ENCODE measurements at places on chromosomes 7 and 10.
A peak's percentile ranks its signal among the peaks of the same experiment; 100 is the strongest.

GRCh38 chr10:62710182-62710581 lies 94.3 kb upstream of the ADO start:
- no peak for DNase-seq

DNA sequence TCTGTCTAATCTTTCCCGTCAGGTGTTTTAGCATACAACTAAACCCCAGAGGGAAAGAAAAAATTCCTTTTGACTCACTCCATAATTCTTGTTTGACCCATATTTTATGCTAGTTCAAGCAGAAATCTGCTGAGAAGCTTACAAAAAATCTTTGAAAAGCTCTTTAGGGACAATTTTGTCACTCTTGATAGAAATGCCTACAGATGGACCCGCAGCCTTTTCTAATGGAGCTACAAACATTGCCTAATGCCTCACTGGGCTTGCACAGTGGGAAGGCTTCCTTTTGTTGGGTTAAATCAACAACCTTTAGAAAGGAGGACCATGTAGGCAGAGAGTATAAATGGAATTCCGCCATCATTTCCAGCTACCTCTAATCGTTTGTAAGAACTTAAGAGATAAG lies 344.5 kb downstream of the PCLO start:
- no peak for DNase-seq

DNA sequence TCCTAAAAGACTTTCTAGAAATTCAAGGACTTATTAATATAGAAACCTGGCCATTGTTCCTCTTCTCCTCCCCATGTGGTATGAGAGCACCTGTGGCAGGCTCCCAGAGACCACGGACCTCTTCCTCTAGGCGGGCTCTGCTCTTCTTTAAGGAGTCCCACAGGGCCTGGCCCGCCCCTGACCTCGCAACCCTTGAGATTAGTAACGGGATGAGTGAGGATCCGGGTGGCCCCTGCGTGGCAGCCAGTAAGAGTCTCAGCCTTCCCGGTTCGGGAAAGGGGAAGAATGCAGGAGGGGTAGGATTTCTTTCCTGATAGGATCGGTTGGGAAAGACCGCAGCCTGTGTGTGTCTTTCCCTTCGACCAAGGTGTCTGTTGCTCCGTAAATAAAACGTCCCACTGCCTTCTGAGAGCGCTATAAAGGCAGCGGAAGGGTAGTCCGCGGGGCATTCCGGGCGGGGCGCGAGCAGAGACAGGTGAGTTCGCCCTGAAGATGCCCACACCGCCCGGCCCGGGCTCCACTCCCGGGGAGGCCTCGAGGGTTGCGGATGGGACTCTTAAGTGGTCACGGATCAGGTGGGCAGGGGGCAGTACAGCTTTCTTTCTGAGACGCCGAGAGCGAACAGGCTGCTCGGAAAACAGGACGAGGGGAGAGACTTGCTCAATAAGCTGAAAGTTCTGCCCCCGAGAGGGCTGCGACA lies at the start of gene SLC26A4:
SLC26A4 (plus strand) TSS at position 448 of the 700 bp plus-strand sequence. CDS start 814 bp downstream, outside the sequence.
- DNase-seq, result no peak

GRCh38 chr10:52774600-52775106 lies 2.1 kb upstream of the MBL2 start:
- DNase-seq, result no peak

DNA sequence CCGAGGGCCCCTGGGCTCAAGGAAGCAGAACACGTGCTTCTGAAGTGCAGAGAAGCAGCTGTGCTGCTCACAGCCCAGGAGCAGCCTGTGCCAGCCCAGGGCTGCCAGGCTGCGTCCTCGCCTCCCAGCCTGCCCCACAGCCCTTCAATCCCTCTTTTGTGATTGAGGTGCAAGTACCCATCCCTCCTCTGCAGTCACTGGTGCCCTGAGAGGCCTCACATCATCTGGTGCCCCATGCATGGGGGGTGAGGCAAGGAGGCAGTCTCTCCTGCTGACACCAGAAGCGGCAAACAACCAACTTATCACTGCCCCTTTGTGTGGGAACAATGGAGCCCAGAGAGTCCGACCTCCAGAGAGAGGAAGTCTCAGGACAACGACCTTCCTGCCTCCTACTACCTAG lies 49.8 kb upstream of the FGFR2 start:
- DNase-seq, result no peak

DNA sequence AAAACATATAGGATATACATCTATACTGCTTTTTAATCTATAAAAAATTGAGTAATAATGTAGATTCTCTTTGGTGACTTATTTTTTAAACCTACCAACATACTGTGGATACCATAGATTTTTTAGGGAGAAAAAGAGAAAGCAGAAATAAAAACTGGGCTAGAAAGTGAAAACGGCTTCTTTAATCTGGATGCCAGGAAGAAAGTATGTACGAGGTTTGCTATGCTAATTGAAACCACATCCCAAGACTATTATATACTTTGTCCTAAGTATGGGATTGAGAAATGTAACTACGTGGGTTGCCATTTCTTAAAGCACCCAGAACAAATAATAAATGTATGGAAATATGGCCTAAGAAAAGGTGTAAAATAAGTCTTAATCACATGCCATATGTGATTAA lies 129.0 kb upstream of the NFE2L3 start:
- no peak for DNase-seq

GRCh38 chr7:37247861-37248260 lies 200.8 kb downstream of the ELMO1 start:
- peak; percentile 16 for DNase-seq

- DNase-seq, result no peak
Measured at GRCh38 chr7:42156967-42157721, 79.9 kb downstream of the GLI3 start.

GRCh38 chr7:157547102-157547501 lies 210.3 kb downstream of the DNAJB6 start:
- DNase-seq, result no peak

- DNase-seq, result no peak
Measured at GRCh38 chr10:72850861-72851260, 42.7 kb upstream of the OIT3 start.

- DNase-seq, result no peak
Measured at GRCh38 chr7:38262545-38262944, 10.9 kb downstream of the TARP start.

- DNase-seq, result no peak
Measured at GRCh38 chr10:77721815-77722214, 84.2 kb upstream of the KCNMA1 start.

- DNase-seq, result no peak
Measured at GRCh38 chr7:274266-274665, 15.7 kb upstream of the FOXL3 start.

GRCh38 chr10:102511583-102512274 lies 8.0 kb downstream of the SUFU start:
- DNase-seq, result no peak

GRCh38 chr7:111067251-111067650 lies 23.7 kb upstream of the LRRN3 start:
- DNase-seq, result no peak

DNA sequence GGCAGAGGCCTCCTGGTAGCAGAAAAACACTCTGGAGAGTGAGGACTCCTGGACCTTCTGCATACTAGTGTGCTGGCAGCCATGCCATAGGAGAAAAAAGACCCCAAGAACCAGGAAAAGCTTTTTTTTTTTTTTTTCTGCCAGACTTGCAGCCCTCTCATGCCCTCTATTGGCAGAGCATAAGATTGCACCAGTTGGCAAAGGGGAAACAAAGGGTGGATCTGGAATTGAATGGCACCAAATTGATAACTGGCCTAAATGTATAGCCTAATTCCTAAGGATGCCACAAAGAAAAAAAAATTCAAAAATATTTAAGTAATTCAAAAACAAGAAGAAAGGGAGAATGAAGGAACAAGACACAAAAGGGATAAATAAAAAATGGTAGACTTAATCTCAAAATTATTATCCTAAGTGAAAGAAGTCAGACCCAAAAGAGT lies 112.5 kb upstream of the GHITM start:
- no peak for DNase-seq

GRCh38 chr7:146119002-146119401 lies 2.4 kb downstream of the CNTNAP2 start:
- DNase-seq, result no peak

DNA sequence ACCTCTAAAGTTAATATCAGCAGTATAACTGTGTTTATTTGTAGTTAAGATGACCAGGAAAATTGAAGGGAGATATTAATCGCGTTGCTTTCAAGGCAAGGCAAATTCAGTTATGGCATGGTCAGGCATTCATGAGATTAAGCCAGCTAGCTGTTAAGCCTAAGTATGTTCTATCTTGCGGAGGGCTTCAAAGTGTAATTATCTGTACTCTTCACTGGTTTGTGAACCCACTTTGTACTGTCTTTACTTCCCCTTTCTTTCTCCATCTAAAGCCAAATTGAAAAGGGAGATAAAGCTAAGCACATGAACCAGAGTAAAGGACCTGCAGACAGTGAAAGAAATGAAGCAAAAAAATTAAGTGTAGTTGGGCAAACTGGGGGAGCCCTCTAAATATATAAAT lies 483.1 kb upstream of the NRP1 start:
- DNase-seq, result no peak

- DNase-seq, result no peak
Measured at GRCh38 chr7:158819571-158820203, 9.6 kb downstream of the ESYT2 start.

DNA sequence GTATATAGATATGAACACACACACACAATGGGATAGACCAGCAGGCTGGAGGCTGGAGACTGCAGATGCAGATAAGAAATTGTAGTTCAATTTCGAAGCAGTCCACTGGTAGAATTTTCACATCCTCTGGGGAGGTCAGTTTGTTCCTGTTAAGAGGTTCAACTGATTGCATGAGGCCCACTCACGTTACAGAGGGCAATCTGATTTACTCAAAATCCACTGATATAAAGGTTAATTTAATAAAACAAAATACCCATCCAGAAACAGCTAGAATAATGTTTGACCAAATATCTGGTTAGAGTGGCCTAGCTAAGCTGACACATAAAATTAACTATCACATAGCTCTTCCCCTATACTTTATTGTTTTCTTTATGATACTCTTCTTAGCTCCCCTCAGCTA lies 162.9 kb upstream of the SMIM30 start:
- no peak for DNase-seq

GRCh38 chr10:119497243-119497642 lies 45.3 kb downstream of the RGS10 start:
- DNase-seq, result no peak

GRCh38 chr10:4671451-4672145 lies 154.4 kb upstream of the AKR1E2 start:
- DNase-seq, result peak; percentile 33

DNA sequence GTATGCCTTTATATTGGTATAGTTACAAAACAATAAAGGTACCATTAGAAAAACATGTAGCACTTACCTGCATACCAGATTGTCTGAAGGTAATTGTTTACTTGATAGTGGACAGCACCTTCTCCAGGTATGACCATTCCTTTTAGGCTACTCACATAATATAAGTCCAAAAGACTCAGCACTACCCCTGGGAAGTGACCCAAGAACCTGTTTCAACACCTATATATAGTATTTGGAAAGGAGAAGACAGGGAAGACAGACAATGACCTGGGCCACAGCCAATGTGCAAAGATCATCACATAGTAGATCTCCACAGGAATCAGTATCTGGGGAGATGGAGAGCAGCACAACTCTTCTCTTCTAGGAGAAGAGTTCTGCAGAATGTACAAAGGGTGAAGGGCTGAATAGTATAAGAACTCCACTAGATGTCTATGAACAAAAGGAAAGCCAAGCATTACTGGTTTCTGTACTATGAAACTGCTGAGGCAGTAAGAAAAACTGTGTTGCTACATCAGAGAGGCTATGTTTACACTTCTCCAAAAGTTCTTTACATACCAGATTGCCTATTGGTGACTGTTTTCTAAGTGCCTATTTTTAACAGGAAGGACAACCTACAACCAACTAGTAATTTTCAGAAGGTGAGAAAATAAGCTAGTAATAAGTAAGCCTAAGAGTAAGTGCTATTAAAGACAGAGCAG lies 159.2 kb downstream of the BTAF1 start:
- no peak for DNase-seq

DNA sequence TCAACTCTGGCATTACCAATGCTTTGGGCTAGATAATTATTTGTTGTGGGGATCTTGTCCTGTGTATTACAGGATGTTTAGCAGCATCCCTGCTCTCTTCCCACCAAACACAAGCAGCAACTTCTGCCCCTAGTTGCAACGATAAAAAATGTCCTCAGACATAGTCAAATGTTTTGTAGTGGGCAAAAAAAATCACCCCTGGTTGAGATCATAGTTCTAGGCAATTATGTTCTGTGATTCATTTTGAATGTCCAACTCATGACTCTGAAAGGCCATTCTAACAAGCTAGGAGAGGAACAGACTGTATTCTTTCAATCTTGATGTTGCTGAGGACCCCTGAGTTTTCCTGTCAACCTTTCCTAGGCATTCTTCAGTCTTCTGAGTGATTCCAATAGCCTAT lies 79.5 kb downstream of the RTKN2 start:
- no peak for DNase-seq
